ENCODE measurements at places on chromosomes 11 and 22.

DNA sequence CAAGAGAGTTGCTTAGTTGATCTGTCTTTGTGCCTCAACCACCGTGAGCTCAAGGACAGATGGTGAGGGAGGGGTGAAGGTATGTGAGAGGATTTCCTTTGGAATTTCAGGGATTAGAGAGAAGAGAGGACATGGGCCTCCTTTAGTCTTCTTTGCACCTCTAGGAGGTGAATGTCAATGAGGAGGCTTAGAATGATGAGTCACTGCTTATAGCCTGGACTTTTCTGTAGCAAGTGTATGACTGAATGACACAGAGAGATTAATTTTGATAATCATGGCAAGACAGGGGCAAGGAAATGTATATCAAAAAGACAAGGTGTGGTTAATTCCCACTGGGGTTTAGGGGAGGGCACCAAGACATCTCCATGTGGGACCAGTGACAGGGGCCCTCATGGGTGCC, 947.3 kb upstream of the TENM4 start:
- DNase-seq: no peak

GRCh38 chr22:17369439-17370025, at the start of gene CECR2:
Gene CECR2, plus strand, starts transcription at chr22:17369460. Its CDS starts 324 bp downstream, at chr22:17369784.
- peak; percentile 51 for DNase-seq

DNA sequence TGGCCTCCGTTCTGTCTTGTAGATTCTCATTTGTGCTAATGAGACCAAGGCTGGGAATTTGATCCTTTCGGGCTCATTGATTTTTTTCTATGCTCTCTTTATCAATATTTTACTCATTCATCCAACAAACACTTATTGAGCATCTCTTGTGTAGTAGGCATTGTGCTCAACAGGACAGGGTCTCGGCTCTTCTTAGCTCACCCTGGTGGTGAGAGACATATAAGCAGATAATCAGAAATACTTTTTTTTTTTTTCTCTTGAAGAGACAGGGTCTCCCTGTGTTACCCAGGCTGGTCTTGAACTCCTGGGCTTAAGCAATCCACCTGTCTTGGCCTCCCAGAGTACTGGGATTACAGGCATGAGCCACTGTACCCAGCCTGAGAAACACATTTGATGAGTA, 48.0 kb upstream of the SLC5A1 start:
- no peak for DNase-seq

GRCh38 chr11:120078397-120078796, 59.5 kb downstream of the TRIM29 start:
- DNase-seq: no peak

- no peak for DNase-seq
These were observed 18.9 kb downstream of the CASP5 start for GRCh38 chr11:105004021-105004420.

DNA sequence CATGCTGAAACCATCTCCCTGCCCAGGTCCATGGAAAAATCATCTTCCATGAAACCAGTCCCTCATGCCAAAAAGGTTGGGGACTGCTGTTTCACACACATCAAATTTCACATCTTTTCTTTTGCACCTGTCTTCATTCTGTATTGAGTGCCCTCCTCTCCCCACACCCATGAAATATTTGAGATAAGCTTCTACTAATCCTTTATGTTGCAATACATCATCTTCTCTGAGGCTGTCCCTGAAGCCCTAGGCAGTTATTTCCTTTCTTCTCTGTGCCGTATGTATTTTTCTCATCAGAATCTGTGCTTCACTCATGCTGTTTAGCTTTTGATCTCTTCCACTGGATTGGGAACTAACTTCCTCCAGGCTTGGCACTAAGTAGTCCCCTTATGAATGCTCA, 40.0 kb upstream of the RRM1 start:
- no peak for DNase-seq

- DNase-seq: no peak
These were observed 15.9 kb downstream of the IL17REL start for GRCh38 chr22:49996518-49997250.

DNA sequence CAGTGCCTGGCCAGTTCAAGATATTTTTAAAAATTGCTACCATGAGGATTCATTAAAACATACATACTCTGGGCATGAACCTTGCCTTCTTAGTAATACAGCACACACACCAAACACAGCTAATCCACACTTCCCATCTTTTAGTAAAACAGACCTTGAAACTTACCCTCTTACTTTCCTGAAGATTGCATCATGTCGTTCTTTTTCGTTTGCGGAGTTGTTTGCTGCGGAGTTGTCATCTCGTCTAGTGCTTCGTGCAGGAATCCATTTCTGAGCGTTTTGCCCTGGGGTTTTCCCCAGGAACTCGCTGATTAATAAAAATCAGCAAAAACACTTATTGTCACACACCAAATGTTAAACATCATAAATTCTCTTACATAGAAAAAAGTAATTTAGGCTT, 3.0 kb downstream of the EIF4G2 start:
- DNase-seq: no peak

DNA sequence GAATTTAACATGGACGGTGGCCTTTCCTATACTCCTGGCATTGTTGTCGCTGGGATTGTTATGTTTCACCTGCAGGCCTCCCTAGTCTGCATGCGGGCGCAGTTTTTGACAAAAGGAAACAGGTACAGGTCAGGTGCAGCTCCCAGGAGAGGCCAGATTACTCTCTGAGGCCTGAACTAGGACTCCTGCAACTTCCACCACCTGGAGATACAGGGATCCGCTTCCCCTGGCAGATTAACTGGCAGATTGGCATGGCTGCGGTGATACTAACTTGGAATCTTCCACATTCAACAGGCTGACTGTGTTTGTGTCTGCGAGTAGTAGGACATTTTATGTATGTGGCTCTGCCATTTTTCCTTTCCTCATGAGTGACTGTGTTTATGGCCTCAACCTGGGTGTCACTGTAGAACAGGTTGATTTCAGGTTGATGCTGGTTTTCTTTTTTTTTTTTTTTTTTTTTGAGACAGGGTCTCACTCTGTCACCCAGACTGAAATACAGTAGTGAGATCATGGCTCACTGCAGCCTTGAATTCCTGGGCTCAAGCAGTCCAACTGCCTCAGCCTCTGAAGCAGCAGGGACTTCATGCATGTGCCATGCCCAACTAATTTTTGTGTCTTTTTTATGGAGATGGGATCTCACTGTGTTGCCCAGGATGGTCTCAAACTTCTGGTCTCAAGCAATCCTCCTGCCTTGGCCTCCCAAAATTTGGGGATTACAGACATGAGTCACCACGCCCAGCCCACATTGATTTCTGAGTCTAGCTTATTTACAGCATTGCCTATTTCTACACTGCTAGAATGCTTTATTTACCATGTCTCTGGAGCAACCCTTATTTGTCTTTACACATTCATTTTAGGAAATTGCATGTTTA, 1.7 kb upstream of the USP28 start:
- no peak for DNase-seq

GRCh38 chr11:128464878-128465450, 122.4 kb downstream of the ETS1 start:
- no peak for DNase-seq

GRCh38 chr22:40960145-40960544, 9.0 kb downstream of the RBX1 start:
- DNase-seq: no peak

GRCh38 chr11:46392421-46393230, 1.1 kb upstream of the CHRM4 start:
- DNase-seq: peak; percentile 92

DNA sequence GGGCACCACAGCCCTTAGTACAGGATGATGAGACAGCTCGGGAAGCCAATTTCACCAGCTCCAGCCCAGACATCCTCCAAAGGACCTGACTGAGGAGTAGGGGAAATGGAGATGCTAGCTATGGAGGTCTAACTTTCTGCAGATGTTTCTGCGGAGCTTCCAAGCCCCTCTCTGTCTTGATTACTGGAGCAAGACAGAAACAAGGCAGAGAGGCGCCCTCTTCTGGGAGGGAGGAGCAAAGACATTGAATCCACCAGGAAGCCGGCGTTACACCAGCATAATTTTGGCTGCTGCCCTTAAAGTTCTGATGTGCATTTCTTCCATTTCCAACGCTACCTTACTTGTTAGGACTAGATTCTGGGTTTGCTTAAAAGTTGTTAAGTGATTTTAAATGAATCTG, 107.3 kb upstream of the HSD17B12 start:
- no peak for DNase-seq

GRCh38 chr11:102564110-102564509, 33.6 kb upstream of the MMP7 start:
- DNase-seq: no peak

- DNase-seq: no peak
These were observed 26.8 kb upstream of the E2F8 start for GRCh38 chr11:19267567-19267966.

Data from activated naive CD8-positive, alpha-beta T cell treated with anti-CD3 and anti-CD28 coated beads, Interleukin-2, amount 10 ng/mL, durations not matched to agents 7 days and 5 days (primary cell).